ENCODE measurements at places on chromosomes 3 and 15.

- no peak for DNase-seq
Measured at GRCh38 chr15:92877000-92877399, 23.1 kb upstream of the CHD2 start.

DNA sequence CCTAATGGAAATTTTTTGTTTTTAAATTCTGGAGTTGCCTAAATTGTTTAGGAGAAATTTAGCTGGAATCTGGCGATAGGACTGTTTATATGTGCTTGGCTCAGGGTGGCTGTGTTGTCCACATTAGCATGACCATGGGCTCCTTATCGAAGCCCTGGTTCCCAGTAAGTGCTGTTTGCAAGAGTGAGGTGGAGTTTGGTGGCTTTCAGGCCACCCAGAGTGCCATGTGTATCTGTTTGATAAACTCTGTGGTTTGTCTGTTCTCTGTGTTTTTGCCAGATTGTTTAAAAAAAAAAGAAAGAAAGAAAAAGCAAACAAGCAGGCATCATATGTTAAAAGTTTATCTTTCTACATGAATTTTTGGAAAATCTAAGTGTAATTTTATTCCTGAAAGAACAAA is 51.5 kb downstream of the PLCL2 start:
- DNase-seq: no peak

DNA sequence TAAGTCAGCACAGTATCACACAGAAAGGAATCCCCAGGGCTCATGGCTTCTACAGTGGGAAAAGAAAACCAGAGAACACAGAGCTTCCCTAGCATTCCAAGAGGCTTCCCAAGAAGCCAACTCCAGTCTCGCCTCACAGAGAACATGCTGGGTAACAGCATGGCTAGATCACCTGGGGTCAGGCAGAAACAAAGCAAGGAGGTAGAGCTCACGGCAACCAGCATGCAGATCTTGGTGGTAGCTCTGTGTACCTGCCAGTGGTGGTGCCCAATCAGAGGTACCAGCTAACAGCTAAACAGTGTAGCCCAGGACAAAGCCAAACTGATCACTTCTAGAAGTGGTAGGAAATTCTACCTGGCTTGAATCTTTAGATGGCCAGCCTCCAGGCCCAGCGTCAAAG is 31.3 kb downstream of the POLQ start:
- DNase-seq: no peak

GRCh38 chr3:98972155-98972554 is 70.7 kb upstream of the DCBLD2 start:
- DNase-seq: no peak

DNA sequence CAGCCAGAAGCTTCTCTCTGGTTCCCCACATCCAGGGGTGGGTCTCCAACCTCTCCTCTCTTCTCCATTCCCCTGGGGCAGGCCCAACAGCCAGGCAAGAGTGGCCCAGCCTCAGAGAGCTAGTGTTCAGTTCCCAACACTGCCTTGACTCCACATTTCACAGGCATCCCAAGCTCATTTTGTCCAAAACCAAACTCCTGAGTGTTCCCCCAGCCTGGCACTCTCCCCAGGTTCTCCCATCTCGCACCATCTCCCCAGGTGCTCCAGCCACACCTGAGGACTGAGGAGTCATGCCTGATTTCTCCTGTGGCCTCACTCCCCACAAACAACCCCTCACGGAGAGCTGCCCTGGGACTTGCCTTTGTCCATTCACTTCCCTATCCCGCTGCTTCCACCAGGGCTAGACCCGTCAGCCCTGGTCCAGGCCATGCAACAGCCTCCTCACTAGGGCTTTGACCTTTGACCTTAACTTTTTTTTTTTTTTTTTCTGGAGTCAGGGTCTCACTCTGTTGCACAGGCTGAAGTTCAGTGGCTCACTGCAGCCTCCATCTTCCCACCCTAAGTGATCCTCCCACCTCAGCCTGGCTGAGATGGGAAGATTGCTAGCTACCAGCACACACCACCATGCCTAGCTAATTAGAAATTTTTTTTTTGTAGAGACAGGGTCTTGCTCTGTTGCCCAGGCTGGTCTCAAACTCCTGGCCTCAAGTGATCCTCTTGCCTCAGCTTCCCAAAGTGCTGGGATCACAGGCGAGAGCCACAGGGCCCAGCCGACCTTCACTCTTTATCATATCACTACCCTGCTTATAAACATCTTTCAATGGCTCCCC is 3.9 kb upstream of the CSK start:
- no peak for DNase-seq

- no peak for DNase-seq
Measured at GRCh38 chr15:25787855-25788520, 75.1 kb downstream of the ATP10A start.

DNA sequence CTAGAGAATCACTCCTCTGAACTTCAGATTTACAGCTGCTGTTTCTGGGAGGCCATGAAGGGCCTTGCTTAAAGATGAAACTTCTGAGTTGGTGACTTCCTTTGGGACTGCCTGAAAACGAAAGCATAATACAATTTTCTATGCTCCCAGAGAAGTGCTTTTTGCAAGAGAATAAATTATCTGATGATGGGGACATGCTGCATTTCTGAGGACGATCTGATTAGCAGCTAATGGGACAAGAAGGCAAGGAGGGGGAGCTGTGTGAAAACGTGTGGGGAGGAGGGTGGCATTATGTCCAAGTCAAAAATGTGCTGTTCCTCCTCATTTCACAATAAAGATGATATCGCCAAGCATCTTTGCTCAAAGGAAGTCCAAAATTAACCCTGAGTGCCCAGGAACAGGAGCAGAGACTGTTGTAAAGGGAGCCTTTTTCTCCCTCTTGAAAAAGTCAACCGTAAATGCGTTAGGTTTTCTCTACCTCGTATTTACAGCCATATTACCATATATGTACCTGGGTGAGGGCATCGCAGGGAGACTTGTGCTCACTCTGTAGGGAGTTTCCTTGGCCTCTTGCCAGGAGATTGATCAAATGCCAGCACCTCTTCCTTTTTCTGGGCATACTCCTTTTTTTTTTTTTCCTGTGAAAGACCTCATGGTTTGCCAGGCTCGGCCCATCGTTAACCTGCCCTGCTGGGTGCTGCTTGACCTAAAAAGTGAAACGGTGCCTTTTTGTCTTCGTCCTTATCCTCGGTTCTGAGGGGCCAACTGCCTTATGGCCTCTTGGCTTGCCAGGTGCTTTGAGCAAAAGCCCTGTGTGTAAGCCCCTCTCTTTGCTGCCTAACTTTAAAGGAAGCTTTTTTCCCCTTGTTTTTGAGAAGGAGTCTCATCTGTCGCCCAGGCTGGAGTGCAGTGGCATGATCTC is 11.5 kb downstream of the ITPR1 start:
- peak; percentile 35 for DNase-seq

DNA sequence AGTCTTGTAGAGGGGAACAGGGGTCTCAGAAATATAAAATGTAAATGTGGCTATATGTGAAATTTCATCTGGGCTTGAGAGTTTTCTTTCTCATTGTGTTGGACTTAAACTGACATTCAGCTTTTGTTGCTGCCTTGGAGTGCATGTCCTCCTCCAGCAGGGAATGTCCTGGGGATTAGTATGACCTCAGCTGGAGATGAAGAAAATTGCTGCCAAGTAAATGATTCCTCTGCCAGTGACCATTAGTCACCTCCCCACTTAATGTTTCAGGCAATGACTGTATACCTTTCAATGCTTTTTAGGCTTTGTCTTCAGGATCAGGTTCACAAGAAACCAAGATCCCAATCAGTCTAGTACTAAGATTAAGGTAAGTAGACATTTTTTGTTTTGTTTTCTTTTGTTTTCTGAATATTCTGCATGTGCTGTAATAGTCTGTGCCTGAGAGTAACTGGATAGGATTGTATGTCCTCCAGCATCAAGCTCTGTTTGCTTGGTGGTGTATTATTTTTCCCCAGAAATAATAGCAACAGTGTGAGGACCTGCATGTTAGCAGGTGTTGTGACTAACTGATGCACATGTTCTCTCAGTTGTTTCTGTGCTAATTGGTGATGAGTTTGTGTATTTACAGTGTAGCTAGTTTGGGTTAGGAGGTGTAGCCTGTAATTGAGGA is 18.1 kb upstream of the SLC22A13 start:
- no peak for DNase-seq

DNA sequence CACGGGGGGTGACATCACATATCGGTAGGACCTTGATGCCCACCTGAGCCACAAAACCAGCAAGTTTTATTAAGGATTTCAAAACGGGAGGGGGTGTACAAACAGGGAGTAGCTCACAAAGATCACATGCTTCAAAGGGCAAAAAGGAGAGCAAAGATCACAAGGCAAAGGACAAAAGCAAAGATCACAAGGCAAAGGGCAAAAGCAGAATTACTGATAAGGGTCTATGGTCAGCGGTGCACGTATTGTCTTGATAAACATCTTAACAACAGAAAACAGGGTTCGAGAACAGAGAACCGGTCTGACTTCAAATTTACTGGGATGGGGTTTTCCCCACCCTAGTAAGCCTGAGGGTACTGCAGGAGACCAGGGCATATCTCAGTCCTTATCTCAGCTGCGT is 143.5 kb upstream of the LPP start:
- DNase-seq: no peak

DNA sequence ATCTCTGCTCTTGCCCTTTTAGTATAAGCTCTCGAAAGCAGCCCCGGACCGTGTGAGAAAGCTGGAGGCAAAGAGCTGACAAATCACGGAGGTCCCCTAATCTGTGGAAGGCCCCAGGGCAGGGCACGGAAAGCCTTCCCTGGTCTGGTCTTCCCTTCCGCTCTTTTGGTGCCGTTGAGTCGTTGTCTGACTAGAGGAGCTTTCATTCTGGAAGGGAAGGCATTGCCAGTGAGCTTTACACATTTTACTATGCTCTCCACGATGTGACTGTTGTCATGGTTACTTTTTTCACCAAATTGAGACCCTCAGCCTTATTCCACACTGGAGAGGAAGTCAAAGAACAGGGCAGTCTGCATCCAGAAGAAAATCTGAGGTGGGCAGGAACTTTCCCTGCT is 71.7 kb downstream of the CYP19A1 start:
- DNase-seq: no peak

DNA sequence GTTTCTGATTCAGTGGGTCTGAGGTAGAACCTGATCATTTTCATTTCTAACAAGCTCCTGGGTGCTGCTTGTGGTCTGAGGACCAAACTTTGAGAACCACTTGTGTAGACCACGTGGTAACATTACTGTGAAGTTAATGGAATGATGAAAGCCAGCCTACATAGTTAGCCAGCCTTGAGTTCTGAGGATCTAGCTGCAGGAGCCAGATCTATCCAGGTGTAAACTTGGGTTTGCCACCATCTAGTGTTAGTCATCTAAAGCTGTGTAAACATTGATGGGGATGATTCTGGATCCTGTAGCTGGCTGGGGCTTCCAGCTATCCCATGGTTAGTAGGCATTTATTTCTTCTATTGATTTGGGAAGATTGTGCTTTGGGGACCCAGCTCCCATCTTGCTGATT is 170.0 kb downstream of the TMEM108 start:
- no peak for DNase-seq

DNA sequence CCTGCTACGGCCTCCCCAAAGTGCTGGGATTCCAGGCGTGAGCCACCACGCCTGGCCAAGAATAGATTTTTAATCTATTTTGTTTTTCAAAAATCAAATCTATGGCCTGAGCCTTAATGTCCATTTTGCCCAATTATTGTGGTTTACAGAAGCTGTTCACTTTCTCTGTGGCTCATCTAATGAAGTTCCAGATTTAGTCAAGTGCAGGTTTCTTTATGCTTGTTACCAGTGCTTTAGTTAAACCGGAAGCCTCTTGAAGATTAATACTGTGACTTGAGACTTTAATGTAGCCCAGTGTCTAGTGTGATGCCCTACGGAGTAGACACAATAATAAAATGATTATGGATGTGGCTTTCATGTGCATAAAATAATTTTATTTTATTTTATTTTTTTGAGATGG is 16.5 kb upstream of the EDEM1 start:
- no peak for DNase-seq

DNA sequence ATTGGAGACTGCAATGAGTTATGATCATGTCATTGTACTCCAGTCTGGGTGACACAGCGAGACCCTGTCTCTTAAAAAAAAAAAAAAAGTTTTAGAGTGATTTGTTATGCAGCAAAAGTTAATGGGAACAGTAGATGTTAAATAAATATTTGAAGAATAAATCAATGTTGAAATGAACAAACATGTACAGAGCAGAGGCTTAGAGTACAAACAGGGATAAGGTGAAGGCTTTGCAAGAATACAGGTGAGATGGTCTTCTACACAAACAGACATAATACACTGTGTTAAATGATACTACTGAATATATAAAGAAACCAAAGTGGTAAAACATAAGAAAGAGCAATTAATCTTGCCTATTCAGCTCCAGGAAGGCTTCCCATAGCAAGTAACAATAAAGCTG is 265.4 kb downstream of the CNTN3 start:
- no peak for DNase-seq

DNA sequence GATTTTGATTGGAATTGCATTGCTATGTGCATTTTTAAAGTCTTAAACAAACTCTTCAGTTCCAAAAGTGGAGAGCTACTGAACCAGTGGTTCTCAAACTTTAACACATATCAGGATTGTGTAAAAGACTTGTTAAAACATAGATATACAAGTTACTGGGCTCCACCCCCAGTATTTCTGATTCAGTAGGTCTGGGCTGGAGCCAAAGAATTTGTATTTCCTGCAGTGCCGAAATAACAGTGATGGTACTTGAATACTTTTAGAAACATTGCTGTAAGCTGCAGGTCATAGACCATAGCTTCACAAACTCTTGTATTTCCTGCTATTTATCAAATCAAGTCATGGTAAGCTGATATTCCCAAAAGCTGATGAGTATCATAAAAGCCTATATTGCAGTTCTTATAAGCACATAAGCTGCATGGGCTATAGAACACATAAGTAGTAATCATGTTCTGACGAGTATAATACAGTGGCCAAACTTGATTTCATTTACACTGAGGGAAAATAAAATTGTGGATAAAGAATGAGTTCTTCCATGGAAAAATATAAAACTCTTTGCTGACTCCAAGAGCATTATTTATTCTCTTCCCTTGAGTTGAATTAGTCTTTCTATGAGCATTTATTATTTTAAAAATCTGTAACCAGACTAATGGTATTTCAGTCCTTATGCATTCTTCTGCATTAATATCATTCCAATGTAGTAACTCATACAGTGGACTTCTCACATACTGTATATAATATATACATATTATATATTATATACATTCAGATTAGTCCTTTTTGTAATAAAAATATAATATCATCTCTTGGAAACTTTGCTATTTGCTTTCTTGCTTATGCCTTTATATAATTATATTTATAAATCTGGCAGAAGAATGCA is 550.5 kb upstream of the AGTR1 start:
- no peak for DNase-seq

- DNase-seq: no peak
Measured at GRCh38 chr15:95249524-95249923, 1018.2 kb downstream of the MCTP2 start.

Measured in activated CD4-positive, alpha-beta T cell treated with anti-CD3 and anti-CD28 coated beads, Interleukin-2, Interleukin-6, amounts not matched to agents 100 ng/mL and 50 ng/mL, durations not matched to agents 16 hours and 8 hours (primary cell).